ENCODE measurements at places on chromosomes 7 and 10.

DNA sequence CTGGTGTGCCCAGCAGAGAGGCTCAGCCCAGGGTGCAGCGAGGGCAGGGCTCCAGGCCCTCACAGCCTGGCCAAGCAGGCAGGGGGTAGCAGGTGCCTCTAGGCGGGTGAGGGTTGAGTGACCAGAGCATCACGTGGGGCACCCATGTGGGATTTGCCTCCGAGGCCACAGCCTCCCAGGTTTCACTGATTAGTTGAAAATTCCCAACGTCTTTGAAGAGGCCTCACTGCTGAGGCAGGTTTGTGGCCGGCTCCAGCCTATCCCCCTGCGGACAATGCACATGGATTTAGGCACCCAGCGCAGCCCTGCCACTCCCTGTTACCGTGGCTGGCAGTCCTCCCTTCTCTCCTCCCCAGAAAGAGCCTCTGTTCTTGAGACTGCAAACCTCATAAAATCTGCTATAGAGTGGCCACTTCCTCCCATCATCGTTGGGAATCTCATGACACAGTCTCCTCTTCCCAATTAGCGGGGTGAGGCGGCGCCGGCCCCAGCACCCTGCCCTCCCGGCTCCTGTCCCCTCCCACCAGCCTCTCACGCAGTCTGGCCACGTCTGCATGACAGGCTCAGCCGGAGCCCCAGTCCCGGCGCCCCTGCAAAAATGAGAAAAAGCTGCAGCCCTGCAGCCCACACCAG is 10.8 kb downstream of the MYL10 start:
- DNase-seq = no peak

DNA sequence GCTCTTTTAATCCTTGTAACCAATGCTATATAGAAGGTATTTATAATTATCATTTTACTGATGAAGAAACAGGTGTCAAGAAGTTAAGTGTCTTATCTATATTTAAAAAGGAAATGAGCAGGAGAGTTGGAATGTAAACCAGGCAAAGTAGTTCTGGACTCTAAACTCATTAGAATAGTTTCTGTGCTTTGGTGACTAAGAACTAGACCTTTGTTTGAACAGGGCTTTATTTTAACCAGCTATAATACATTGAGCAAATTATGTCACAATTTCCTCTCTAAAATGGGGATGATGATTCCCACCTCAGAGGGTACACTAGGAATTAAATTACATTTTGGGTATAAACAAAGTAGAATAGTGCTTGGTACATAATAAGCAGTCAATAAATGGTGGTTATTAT is 236.0 kb downstream of the MAGI2 start:
- DNase-seq = no peak

GRCh38 chr7:143015084-143015483 is 11.8 kb downstream of the OR9A2 start:
- DNase-seq = no peak

GRCh38 chr10:124878457-124878739 is 63.5 kb upstream of the ZRANB1 start:
- no peak for DNase-seq

- no peak for DNase-seq
Measured at GRCh38 chr7:55110282-55110992, 91.6 kb downstream of the EGFR start.

- no peak for DNase-seq
Measured at GRCh38 chr10:97178074-97178473, 7.7 kb downstream of the SLIT1 start.

- DNase-seq = no peak
Measured at GRCh38 chr10:124299696-124300095, 119.0 kb downstream of the OAT start.

DNA sequence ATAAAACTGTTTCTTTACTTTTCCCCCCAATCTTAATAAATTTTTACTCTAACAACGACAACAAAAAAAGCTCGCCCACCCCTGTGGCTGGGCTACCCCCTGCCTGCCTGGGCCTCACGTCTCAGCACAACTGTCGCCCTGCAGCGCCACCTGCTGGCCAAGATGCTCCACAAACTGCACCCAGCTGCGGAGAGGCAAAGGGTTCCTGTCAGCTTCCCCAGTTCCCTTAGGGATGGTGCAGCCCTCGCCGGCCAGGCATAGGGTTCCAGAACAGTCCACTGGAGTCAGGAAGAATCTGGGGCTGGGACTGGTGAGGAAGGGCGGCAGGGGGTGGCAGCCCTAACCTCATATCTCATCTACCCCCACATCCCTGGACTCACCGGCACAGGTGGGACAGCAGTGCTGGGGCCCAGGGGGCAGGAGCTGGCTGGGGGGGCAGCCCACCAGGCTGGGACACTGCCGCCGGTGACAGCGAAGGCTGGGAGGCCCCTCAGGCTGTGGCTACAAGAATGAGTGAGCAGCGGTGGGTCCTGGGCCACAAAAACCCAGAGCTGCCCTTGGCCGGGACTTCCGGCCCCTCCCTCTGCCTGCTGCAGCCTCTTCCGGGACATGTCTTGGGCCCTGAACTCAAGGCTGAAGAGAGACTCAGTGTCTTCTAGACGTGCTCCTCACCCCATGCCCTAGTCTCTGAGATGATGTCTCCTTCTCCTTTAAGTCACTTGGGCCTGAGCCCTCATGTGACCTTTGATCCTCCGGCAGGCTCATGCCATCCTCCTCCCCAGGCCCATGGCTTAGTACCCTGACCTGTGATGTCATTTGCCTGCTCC is 21.2 kb downstream of the ATP6V1F start:
- peak; percentile 61 for DNase-seq

- DNase-seq = no peak
Measured at GRCh38 chr7:100686822-100687211, 7.2 kb downstream of the GIGYF1 start.

GRCh38 chr10:23630376-23630775 is 191.5 kb downstream of the OTUD1 start:
- DNase-seq = no peak

GRCh38 chr7:47765373-47765979 is 182.8 kb downstream of the PKD1L1 start:
- no peak for DNase-seq

DNA sequence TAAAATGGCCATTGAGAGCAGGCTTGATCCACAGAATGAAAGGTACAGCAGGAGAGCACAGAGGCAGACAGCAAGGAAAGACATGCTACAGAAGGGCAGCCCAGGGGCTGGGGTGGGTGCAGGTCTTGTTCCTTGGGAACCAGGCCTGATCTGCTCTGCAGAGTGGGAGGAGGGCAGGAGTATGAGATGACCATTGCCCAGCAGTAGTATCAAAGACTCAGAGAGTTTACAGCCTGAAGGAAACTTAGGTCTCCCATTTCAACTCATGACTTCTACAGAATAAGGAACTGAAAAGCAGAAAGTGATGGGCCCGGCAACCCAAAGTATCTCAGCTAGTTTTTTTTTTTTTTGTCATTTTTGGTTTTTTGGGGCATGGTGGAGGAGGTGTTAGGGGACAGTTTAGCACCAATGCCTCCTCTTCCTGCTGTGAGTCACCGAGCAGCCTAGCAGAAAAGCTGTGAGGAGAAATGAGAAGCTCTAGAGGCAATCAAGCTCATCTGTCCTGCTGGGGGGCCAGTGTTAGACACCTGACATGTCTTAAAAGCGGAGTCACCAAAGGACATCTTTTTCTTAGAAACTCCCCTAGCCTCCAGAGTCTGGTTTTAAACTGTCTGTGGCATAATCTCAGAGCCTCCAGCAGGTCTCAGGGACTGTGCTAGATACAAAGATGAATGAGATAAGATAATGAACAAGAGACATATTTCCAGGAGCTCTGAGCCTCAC is 34.3 kb upstream of the HERPUD2 start:
- DNase-seq = no peak

GRCh38 chr10:5615316-5615715 is 51.1 kb downstream of the ASB13 start:
- no peak for DNase-seq
